ENCODE measurements at places on chromosomes 3 and 15.

- DNase-seq: no peak
Measured at GRCh38 chr3:66220066-66220465, 735 bp upstream of the SLC25A26 start.

- no peak for DNase-seq
Measured at GRCh38 chr3:196344663-196345062, 6.5 kb upstream of the TM4SF19 start.

DNA sequence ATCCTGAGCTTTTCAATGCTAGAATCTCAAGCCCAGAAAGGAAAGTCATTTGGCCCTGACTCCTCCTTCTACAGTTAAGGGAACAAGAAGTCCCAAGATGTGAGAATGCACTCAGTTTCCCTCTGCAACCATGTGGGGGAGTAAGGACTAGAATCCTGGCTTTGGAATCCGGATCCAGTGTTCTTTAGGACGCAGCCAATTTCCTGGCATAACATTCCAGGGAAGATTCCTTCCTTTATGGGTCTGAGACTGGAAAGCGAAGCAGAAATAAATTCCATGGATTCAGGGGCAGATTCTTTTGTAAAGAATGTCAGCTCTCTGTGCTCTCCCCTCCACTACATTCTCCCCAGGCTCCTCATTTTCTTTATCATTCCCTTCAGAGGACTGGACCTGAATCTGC lies 151.8 kb upstream of the SOX14 start:
- DNase-seq: no peak

DNA sequence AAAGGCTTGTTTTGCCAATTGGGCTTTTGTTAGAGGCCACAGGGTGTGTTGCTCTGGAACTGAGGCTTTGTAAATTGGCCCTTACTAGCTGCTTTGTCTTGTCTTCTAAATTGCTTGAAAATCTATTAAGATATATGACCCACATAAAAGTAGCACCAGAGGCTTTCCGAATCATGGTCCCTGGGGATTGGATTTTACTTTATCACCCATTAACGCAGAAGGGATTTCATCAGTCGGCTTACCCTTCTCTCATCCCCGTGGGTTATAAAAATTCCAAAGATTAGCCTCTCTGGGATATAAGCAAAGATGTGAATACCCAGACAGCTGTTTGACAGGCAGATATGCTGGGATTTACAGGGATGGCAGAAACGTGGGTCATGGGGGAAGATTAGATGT lies 98.3 kb upstream of the CHL1 start:
- DNase-seq: no peak

DNA sequence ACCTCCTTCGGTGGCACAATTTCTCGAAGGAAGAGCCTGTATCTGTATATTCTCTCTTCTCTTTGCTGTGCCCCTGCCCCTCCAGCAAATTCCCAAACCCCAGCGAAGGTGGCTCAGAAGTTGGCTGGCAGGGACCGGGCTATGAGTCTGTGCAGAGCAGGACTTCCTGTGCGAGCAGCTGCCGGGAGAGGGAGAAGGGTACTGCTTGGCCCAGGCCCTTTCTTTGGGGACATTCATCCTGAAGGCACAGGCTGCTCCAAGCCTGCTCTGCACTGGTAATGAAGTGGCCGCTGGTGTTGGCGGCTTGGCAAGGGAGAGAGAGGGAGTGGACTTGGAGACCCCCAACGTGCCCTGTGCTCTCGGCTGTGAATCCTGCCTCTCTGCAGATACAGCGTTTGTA lies 1.5 kb downstream of the SLC6A11 start:
- no peak for DNase-seq

GRCh38 chr15:45980366-45980765 lies 345.5 kb downstream of the SQOR start:
- DNase-seq: no peak

GRCh38 chr3:12869035-12869621 lies 27.8 kb upstream of the RPL32 start:
- DNase-seq: peak; percentile 31

DNA sequence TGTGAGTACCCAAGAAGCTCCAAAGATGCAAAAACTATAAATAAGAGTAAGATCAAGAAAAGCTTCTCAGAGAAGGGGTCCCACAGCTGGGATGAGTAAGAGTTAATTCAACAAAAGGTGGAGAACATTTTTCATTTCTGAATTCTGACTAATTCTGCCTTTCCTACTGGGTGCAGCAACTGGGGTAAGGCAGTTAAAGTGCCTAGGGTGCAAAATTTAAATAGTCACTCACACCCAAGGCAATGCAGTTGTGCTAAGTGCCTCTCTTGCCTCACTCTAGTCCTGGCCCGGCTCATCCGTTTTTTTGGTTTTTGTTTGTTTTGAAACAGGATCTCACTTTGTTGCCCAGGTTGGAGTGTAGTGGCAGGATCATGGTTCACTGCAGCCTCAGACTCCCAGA lies 240.2 kb downstream of the TP63 start:
- DNase-seq: no peak

DNA sequence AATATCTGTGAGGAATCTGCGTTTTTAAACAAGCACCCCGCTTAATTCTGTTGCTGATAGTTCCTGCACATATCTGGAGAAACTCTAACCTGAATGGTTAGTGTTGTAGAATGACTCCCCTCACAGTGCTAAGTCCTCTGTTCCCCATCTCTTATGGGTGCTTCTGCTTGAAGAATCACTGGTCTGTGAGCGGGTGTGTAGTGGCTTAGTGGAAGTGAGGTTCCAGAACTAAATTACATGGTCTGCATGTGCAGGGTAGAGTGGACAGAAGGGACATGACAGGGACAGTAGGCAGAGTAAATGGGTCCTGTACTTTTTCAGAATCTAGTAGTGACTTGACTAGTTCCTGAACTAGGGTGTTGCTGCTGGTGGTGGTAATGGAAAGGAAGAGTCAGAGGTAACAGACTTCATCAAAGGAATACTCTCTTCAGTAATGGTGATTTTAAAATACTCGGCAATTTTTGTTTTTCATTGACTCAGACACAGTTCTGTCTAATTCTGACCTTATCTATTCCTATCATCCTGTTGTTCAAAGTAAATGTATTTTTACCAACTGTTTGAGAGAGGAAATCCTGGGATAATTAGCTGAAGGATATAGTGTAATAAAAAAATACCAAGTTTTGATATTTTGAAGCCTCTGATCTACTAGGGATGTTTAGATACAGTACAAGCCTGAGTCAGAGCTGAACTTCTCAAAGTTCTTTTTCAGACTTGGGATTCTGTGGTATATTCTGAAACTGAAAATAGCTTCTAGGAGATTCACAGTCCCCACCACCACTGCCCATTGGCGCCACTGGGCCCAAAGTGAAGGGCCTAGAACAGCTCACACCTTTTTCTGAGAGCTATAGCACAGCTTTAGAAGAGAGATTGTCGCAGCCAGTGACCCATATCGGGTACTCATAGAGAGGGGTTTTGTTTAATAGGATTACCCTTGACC lies 55.5 kb downstream of the FNDC3B start:
- peak; percentile 15 for DNase-seq

DNA sequence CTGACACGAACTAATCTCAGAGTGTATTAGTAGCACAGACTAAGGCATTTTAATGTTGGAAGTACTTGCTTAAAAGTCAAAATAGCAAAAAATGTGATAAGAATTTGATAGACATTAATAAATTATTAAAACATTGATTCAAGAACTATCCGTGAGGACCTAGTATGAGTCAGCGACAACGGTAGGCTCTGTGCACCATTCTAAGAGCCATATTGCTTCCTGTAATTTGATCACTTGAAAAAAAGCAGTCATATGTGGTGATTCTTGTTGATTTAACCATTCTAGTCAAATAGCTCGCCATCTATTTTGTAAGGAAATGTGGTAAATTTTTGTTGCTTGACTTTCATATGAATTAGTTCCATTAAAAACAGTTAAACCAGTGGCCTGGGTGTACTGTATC lies 534.9 kb upstream of the ARRDC4 start:
- DNase-seq: no peak

GRCh38 chr3:53680028-53680427 lies 166.2 kb downstream of the CHDH start:
- DNase-seq: no peak

- DNase-seq: no peak
Measured at GRCh38 chr15:52102463-52102862, 10.1 kb downstream of the BCL2L10 start.

- DNase-seq: no peak
Measured at GRCh38 chr15:36798366-36798765, 218.9 kb downstream of the CDIN1 start.

- no peak for DNase-seq
Measured at GRCh38 chr3:37255990-37256308, 81.6 kb upstream of the LRRFIP2 start.

- no peak for DNase-seq
Measured at GRCh38 chr3:86109434-86109833, 881.5 kb downstream of the VGLL3 start.

- DNase-seq: no peak
Measured at GRCh38 chr3:61600195-61600594, 38.8 kb downstream of the PTPRG start.

GRCh38 chr3:112437146-112438022 lies 61.9 kb downstream of the BTLA start:
- peak; percentile 6 for DNase-seq

DNA sequence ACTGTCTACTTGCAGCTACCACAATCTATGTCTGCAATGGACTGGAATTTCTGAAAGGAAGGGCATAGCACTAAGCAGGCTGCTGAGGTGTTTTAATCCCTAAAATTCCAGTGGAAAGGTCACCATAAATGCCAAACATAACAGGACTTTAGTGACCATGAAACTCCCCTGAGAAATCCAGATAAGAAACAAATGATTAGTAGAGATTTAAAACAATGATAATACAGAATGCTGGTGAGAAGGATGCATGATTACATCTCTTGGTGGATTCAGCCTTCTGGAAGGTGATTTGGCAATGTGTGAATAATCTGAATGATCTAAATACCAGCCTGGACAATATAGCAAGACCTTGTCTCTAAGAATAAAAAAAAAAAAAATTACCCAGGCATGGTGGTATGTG lies 475.0 kb upstream of the CBLB start:
- DNase-seq: no peak

- DNase-seq: no peak
Measured at GRCh38 chr15:72585476-72586058, 68.9 kb upstream of the GOLGA6B start.

DNA sequence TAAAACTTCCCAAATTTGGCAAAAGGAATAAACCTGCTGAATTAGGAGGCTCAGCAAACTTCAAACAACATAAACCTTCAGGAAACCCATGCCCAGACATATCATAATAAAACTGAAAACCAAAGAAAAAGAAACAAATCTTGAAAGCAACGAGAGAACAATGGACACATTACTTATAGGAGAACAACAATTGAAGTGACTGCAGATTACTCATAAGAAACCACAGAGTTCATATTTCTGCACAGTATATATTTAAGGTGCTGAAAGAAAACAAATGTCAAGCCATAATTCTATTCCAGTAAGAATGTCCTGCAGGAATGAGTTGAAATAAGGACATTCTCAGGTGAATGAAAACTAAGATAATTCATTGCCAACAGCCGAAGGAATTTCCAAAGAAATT lies 80.8 kb upstream of the PROK2 start:
- DNase-seq: no peak

DNA sequence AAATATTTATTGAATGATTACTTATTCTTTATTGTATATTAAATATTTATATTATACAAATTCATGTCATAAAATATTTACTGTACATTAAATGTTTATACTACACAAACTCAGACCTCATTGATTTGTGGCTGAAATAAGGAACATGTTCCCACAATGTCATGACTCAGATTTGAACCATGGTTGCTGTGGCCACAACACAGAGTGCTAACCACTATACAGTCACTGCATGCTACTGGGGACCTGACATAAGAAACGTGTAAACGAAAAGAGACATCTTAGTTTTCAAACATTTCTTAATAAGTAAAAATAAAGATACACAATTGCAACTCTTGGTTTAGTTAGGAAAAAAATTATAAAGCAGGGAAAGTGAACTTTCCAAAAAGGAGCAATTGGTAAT lies 99.1 kb upstream of the AGTR1 start:
- DNase-seq: no peak

DNA sequence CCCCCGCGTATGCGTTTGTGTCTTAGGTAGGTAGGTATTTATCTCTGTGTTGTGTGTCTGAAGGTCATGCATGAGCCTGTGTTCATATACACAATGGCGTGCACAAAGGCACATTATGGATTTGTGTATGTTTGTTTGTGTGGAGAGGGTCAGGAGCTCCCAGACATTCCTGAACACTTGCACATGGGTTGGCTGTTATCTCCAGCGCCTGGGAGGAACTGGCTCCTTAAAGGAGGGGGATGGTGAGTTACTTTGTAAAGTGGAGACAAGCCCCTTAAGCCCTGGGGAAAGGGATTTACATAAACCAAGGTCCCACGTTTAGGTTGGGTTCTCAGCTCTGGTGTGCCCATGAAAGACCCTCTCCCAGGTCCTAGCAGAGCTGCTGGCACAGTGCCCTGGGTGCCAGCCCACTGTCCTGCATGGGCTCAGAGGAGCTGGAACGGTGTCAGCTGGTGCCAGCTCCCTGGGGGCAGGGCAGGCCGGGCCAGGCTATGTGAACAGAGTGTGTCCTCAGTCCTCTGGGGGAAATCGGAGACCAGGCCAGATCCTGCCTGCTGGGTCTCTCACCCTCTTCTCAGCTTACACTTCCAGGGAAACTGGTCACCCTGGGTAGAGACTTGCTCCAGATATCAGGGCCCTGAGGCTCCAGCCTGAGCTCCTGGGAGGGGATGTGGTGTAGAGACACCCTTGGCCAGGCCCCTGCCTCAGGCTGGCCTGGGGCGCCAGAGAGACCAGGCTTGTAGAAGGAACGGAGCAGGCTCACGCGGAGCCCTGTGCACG lies 25.1 kb downstream of the SNX33 start:
- DNase-seq: no peak

GRCh38 chr3:142735462-142735861 lies 11.6 kb downstream of the TRPC1 start:
- no peak for DNase-seq

GRCh38 chr15:56812221-56812620 lies 78.9 kb upstream of the ZNF280D start:
- DNase-seq: no peak

DNA sequence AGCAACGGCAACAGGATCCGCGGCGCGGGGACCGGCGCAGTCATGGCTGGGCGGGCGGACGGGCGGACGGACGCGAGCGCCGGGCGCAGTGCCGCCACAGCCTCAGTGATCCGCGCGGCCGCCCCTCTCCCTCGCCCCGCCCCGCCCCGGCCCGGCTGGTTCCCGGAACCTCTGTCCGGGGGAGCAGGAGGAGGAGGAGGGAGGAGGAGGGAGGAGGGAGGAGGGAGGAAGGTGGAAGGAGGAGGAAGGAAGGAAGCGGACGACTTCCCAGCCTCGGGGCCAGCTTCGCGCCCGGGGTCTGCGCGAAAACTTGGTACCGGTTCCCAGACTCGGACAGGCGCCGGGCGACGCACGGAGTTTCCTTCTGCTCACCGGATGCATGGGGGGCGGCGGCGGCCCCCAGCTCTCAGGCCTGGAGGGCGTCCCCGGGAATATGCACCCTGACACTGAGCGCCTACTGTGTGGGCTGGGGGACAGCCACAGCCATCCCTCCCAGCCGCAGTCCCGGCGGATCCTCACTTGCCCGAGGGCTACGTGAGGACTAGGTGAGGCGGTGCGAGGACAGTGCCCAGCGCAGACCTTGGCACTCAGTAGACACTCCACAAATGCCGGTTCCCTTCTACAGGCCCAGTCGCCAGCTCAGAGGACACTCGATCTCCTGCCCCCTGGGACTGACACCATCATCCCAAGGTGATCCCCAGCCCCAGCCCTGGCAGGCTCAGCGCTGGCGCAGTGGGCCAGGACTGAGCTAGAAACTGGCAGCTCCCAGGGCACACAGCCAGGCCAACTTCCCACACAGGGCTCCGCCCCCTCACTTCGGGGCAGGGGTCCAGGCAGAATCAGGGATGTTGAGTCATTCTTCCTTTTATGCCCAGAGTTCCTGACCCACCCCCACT lies at the start of gene SHISA5:
TSS of gene SHISA5 (minus strand) at position 124 of the 896 bp plus-strand sequence. CDS start at position 44, 80 bp downstream.
- peak; percentile 65 for DNase-seq
